ENCODE measurements at places on chromosomes 5 and 9. TPM values are rescaled to one million over a fixed set of nuclear protein-coding genes. Genes with fewer than 3 reads are reported as not detected.

ANXA1 gene
- 678 TPM for total RNA-seq

ITGA2 gene
- total RNA-seq = 72.5 TPM

PCDHB6 gene
- 0.30 TPM for total RNA-seq

TRPM3 gene
- under 0.01 TPM for total RNA-seq

NRARP gene
- 0.30 TPM for total RNA-seq

Data from smooth muscle cell of the umbilical artery (primary cell).